ENCODE measurements at places on chromosomes 4 and X.
A peak's percentile ranks its signal among the peaks of the same experiment; 100 is the strongest.

- no peak for DNase-seq
Observed at GRCh38 chr4:7885216-7886006, 54.2 kb downstream of the AFAP1 start.

GRCh38 chrX:38774249-38774648, 27.0 kb upstream of the MID1IP1 start:
- DNase-seq = no peak

DNA sequence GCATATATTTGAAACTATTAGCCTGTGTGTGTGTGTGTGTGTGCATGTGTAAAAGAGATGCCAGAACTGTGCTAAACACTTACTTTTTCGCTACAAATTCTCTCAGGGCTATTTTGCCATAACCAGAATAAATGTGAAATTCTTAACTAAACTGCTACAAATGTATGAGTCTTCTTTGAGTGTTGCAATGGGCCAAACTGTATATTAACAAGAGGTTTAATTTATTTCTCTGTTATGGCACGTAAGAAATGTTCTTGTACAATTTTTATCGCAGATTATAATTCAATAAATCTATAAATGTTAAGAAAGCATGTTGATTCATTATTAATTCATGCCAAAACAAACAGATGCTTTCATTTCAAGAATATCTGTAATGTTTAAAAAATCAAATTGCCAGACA, 454.5 kb upstream of the PCDH7 start:
- no peak for DNase-seq

DNA sequence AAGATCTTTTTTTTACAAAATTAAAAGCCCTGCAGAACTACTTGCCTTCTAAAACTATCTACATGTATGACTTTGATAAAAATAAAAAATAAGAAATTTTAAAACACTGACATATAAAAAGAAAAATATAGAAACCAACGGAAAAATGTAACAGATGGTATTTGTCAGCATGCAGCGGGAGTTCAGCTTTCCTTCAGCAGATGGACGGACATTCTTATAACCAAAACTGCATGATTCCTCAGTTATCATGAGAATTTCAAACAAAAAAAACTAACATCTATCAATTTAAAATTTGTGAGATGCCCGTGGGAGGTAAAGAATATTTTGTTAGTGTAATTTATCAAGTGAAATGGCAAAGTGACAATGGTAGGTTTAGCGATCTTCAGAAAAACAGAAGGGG, 23.2 kb downstream of the RWDD4 start:
- no peak for DNase-seq

DNA sequence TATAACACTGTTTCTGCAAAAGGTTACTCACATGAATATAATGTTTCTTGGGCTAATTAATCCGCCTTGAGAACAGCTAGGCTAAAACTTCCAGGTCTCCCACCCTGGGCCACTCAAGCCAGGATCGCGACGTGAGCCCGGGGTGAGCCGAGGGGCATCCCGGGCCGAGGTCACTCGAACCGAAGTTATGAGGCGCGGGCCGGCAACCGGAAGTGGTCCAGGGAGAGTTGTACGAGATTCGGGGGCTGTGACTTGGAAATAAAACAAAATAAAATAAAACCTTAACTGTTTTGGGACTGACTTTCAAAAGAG, 317 bp downstream of the CMC4 start:
- DNase-seq = no peak

DNA sequence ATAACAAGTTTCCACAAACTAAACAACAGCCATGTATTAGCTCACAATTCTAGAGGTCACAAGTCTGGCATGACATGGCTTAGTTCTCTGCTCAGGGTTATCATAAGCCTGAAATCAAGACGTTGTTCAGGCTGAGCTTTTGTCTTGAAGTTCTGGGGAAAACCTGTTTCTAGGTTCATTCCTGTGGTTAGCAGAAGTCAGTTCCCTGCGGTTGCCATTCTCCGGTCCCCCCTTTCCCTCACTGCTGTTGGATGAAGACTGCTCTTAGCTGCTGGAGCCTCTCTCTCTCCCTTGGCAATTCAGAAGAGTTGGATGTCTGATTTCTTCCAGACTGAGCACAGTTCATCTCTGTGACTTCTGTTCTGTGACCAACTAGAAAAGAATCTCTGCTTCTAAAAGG, 962.6 kb downstream of the PCDH7 start:
- DNase-seq = peak; percentile 2

DNA sequence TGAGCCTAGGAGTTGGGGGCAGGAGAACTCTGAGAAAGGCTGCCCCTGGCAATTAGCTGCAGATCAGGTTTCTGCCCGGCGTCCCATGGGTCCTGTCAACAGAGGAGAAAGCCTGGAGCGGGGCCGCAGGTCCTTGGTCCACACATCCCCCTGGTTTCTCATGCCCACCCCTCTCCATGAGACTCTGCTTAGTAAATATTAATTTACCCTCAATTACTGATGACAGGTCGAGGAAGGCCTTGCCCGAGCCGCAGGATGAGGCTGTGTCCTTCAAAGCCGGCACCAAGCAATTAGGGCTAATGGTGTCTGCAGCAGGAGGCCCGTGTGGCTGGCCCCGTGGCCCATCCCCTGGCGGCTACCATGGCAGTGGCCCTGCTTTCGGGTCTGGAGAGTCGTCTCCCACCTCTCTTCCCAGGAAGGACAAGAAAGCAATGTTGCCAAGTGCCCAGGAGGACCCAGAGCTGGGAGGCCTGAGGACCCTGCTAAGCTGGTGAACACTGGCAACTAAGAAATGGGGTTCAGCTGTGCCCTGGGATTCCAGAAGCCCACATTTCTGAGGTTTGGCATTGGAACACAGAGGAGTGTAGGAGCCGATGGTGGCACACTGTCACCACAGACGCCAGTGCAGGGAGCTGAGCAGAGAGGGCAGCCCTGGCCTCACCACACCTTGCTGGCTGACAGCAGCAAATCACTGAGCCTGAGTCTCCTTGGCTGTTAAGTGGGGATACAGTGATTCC, 114.6 kb downstream of the CPZ start:
- no peak for DNase-seq

DNA sequence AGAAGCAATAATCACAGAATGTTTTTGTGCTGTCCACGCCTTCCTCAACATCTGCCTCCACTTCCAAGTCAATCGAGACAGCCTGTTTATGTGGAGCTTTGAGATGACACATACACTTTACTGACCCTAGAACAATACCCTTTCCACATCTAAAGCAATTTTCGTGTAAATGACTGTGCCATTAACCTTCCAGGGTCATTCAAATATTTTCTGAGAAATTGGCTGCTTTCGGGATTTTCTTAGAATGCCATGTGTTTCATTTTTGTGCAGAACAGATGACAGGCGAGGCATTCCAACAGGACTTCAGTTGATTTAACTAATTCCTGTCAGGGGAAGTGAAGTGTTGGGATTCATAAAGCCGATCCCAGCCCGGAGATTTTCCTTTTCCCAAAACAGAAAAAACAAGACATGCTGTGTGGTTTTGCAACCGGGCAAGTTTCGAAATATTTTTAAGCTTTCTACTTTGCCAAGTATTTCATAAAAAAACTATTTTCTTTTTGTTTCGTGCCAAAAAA, 73.9 kb downstream of the SORBS2 start:
- DNase-seq = peak; percentile 79
